Activated CD8-positive, alpha-beta memory T cell treated with anti-CD3 and anti-CD28 coated beads, Interleukin-2, amount 50 U/mL, for 4 hours (primary cell): ENCODE measurements at places on chromosomes 11 and 22.

DNA sequence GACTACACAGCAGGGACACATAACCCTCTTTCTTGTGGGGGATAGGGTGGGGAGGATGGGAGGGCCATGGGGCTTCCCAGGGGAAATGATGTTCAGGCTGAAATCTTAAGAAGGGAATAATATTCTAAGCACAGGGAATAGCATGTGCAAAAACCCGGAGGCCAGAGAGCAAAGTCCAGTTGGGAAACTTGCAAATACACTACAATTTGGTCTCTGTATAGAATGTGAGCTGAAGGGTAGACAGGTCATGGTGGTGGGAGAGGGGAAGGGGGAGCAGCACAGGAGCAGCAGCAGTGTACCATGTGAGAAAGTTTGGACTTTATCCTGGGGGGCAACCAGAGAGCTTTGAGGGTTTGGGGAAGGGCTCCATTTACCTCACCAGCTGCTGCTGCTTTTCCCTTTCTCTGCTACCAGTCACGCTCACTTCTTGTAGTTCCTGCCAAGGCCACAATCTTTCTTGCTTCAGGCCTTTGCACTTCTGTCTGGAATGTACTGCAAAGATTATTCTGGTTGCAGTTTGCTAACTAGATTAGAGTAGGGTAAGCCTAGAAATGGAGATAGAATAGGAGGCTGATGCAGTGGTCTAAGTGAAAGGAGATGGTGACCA is 43.0 kb downstream of the KREMEN1 start:
- no peak for DNase-seq

GRCh38 chr11:113448316-113448677 is 26.9 kb downstream of the DRD2 start:
- DNase-seq, result no peak

DNA sequence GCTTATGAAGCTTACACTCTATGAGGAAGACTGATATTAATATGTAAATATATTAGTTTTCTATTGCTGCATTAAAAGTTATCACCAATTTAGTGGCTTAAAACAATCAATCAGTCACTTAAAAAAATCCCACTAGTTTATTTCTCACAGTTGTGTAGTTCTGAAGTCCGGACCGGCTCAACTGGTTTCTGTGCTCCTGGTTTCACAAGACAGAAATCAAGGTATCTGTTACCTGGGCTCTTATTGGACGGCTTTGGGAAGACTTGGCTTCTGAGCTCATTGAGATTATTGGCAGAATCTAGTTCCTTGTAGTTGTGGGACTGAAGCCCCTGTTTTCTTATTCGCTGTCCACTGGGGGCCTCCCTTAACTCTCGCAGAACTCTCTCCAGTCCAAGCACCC is 343.0 kb downstream of the RAB38 start:
- no peak for DNase-seq

DNA sequence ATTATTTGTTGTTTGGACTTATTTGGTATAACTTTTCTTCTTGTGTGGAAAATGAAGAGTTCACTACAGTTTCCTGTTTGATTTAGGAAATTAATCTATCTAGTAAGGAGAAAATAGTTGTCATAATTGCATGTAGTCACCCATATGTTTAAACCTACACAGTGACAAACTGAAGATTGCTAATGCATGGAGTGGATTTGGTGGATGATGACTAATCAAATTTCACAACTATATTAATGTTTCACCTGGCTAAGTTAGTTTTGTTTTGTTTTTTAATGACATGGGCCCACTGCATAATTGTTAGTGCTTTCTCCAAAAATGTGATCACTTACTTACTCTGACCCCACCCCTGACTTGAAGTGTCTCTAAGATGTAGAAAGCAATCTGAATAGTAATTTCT is 170.6 kb downstream of the DYNC2H1 start:
- no peak for DNase-seq

GRCh38 chr11:1838077-1838425 is 730 bp upstream of the TNNI2 start:
- DNase-seq, result no peak

DNA sequence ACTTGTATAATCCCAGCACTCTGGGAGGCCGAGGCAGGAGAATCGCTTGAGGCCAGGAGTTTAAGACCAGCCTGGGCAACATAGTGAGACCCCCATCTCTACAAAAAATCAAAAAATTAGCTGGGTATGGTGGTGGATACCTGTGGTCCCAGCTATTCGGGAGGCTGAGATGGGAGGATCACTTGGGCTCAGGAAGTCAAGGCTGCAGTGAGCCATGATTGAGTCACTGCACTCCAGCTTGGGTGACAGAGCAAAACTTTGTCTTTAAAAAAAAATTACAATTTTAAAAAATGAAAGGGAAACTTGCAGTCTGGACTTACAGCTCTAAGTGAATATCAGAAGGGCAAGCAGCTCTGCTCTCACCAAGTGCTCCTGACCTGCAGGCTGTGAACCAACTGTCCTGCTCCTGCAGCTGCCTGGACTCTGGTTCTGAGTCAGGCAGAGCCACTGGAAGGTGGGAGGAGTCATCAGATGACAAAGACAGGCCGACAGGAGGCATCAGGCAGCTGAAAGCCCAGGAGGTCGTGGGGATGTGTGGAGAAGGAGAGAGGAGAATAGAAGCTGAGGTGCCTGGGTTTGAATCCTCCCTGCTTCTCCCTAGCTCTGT is 9.6 kb downstream of the SMTNL1 start:
- no peak for DNase-seq

DNA sequence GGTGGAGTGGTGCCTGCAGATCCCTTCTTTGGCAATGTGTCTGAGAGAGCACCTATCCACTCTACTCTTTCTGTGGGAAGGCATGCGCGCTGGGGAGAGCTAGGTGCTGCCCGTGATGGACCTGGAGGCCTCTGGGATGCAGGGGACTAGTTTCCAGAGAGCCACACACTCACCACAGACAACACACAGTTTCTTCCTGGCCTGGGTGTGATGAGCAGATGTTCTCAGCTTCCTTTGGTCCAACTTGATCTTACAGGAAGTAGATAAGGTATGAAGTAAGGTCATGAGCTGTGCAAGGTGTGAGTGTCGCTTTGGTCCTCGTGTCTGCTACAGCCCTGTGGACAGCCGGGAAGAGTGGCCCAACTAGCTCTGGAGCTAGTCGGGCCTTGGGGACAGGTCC is 27.3 kb upstream of the SUSD2 start:
- no peak for DNase-seq

GRCh38 chr22:47607486-47607885 is 845.0 kb downstream of the TBC1D22A start:
- no peak for DNase-seq

- no peak for DNase-seq
Measured at GRCh38 chr11:109547356-109548027, 125.5 kb downstream of the C11orf87 start.

- no peak for DNase-seq
Measured at GRCh38 chr11:13328286-13328685, 50.7 kb downstream of the BMAL1 start.

DNA sequence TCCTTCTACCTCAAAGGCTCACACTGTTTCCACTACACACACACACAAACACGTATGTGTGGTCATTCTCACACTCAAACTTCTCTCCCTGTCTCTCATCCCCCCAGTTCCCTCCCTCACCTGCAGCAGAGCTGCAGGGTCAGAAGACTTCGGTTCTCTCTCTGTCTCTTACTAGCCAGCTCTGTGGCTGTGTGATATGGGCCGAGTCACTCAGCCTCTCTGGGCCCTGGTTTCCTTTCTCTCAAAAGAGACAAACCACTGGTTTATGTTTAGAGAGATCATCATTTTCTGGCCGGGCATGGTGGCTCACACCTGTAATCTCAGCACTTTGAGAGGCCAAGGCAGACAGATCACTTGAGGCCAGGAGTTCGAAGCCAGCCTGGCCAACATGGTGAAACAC is 21.1 kb downstream of the TSPAN18 start:
- no peak for DNase-seq

DNA sequence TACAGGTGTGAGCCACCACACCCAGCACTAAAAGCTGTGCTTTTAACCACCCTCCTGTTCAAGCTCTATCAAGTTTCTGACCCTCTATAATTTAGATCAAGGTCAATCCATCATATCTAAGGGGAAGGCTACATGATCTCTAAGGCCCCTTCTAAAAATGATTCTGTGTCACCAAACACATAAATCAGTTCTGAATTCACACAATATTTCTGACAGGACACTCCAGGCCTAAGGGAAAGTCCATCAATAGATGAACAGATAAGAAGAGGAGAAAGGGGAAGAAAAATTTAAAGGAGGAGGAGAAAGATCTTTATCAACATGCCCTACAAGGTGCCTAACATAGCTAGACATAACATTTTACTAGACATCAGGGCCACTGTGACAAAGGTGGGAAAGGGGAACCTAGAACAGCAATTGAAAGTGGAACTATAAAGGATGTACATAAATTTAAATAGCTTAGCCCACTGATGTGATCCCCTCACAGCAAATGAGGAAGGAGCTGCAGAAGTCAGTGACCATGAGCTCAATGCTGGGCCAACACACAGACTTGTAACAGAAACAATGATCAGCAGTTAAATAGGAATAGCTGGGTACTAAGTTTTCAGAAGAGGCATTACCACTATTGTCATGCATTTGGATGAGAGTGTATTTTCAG is 4.7 kb downstream of the PRCP start:
- DNase-seq, result no peak

DNA sequence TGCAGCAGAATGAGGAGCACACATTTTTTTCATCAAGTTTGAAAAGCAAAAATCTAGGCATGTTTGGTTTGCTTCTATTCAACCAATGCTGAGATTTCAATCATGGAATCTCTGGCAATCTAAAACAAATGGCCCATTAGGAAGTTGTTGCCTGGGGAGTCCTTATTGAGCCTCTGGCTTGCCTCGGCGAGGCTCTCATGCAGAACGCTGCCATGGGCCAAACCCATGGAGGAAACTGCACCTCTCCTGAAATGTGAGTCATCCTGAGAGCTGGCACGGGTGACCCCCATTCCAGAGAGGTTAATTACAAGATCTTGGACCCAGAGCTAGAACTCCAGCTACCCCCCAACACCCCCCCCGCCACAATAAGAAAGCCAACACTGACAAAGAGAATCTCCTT is 80.7 kb downstream of the MN1 start:
- DNase-seq, result no peak

DNA sequence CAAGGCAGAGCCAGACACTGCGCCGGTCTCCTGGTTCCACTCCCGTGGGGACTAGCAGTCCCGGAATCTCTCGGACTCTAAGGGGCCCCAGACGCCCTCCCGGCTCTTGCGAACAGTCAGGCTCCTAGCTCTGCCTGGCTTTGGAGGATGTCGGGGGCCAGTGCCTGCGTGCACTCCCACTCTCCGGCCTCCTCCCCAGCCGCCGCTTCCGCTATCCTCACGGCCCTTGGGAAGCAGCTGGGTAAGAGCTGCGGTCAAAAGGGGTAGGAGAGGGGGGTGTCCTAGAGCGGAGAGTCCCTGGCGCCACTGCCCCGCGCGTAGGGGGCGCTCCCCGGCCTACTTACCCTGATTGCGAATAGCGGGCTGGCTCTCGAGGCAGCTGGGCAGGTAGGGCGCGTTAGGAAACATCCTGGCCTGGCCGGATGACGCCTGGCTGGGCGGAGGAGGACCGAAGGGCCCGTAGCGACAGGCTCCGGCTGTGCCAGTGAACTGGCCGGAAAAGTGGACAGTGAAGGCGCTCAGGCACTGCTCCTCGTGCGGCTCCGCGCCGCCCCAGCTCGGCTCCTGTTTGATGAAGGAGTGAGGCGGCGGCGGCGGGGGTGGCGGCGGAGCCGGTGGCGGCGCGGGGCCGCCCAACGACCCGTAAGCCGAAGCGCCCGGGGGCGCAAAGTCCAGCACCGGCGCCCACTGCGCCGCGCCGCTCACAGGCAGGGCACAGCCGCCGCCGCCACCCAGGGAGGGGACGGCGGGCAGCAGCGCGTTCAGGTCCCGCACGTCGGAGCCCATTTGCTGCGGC is 785 bp downstream of the WT1 start:
- no peak for DNase-seq

GRCh38 chr22:36765131-36765942 is 10.6 kb downstream of the IFT27 start:
- no peak for DNase-seq

- no peak for DNase-seq
Measured at GRCh38 chr11:10021563-10021962, 272.5 kb downstream of the SBF2 start.

DNA sequence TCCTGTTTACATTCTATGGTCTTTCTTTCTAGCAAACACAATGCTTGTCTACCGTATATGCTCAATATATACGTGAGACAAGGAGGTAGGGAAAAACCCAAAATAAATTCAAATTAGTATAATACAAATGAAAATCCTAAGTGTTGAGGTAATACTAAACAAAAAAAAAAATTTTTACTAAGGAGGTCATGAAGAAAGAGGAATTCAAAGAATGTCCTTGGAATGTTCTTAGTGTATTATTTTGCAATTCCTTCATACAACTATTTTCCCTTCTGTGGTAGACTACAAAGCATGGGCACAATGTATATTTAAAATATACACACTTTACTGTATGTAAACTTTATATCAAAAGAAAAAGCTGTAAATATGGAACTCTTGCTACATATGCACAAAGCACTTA is 36.4 kb downstream of the PIK3C2A start:
- DNase-seq, result no peak

GRCh38 chr11:86444981-86445380 is 70.3 kb downstream of the CCDC81 start:
- no peak for DNase-seq

GRCh38 chr11:121437018-121437685 is 15.0 kb upstream of the SORL1 start:
- DNase-seq, result no peak

DNA sequence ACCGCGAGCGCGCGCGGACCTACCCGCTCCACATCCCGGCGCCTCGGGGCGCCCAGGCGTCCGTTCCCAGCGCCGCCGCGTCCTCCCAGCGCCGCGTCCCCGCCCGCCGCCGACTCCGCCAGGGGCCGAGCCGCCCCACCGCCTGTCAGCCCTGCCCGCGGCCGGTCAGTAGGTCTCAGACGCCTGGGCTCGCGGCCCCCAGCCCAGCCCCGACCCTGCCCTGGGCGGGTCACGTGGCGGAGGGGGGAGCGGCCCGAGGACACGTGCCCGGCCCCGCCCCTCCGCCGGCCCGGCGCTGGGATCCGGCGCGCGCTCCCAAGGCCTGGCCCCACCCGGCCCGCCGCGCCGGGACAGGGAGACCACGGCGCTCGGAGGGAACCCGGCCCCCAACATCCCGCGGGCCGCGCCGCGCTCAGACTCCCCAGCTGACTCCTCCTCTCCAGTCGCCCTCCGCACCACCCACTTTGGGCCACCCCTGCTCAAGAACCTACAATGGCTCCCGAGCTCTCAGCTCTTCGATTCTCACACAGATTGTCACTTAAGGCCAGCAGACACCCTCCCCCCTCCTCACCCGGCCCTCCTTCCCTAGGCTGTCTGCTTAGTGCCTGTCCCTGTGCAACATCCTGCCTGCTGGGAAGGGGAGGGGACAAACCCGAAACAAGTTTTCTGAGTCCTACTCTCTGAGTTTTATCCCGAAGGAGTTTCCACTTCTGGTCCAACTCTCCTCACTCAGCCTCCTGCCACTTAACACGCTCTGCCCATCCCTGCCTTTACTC is at the start of gene RAB3IL1:
TSS of gene RAB3IL1 (minus strand) at position 233 of the 776 bp plus-strand sequence. CDS start at position 34, 199 bp downstream.
- no peak for DNase-seq
